ENCODE measurements at places on chromosomes 2 and 18. TPM values are rescaled to one million over a fixed set of nuclear protein-coding genes. Genes with fewer than 3 reads are reported as not detected.
A peak's percentile ranks its signal among the peaks of the same experiment; 100 is the strongest.

DNA sequence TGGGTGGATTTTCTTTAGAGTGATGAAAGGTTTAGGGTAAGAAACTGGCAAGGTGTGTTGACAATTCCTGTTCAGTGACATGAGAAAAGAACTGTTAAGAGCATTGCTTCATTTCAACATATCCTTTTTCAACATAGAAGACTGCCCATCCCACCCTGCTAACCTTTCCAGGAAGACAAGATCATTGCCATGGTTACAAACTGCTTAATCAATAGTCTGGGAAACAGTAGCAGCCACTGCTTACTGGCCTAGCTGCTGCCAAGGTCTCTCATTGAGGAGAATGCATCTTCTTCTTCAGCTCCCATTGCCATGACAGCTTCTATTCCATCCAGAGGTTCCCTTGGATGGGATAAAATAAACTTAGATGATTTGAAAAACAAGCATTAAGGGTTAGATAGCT is 212.1 kb downstream of the LRRTM1 start:
- DNase-seq = no peak

- no peak for DNase-seq
These were observed 11.8 kb downstream of the NEU4 start for GRCh38 chr2:241820625-241821384.

DNA sequence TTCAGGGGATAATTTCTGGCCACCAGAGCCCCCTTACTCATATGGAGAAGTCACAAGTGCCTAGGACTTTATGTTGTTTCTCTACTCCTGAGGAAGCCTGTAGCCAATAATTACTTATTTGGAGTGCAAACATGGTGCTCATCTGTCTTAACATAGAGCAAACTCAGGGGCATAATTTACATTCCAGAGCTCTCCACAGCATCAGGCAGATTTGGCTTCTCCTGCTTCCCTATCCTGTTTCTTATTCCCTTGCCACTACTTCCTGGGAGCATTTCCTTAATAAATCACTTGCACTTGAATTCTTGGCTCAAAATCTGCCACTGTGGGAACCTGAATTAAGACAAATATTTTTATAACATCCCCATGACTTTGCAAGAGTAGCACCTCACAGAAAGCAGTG is 960.9 kb downstream of the SOCS6 start:
- no peak for DNase-seq

DNA sequence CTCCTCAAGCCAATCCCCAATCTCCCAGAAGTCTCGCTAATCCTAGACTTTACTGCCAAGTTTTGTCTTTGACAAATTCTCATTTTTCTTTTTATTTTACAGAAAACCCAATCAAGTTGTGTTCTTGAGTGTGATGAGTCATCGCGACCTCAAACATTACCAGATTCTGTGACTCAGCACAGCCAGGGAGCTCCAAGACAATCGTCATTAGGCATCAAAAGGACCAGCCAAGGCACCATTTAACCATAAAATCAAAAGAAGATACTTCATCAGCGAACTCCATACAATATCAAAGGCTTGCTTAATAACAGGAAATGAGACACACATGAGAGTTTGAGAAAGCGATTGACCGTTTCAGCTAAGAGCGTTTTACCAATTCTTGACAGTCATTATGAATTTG is 146.2 kb upstream of the AGAP1 start:
- no peak for DNase-seq

DNA sequence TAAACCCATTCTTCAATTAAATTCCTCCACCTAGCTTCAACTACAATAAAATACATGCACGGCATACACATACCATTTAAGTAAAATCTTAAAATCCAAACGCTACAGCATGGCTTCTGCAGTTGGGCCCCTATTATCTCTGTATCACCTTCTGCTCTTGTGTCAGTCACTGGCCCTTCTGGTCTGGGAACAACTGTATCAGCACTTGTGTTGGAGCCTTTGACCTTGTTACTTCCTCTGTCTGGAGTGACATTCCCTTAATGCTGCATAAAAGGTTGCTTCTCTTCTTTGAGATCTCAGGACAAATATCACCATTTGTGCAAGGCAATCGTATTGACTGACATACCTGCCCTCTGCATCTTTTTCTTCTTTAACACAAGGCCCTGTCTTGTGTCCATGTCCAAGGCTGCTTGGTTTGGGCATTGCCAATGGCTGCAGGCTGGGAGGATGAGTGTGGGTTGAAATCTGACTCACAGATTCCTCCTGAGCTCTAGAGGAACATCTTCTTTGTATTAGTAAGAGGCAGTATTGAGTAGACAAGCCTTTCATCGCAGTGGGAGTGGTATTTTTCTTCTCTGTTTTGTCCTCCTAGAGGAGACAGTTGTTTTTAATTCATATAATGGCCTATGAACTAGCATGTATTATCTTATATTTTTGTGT is 267.8 kb upstream of the TRIB2 start:
- no peak for DNase-seq

- DNase-seq = no peak
These were observed 139.6 kb downstream of the SOCS6 start for GRCh38 chr18:70428439-70428838.

DNA sequence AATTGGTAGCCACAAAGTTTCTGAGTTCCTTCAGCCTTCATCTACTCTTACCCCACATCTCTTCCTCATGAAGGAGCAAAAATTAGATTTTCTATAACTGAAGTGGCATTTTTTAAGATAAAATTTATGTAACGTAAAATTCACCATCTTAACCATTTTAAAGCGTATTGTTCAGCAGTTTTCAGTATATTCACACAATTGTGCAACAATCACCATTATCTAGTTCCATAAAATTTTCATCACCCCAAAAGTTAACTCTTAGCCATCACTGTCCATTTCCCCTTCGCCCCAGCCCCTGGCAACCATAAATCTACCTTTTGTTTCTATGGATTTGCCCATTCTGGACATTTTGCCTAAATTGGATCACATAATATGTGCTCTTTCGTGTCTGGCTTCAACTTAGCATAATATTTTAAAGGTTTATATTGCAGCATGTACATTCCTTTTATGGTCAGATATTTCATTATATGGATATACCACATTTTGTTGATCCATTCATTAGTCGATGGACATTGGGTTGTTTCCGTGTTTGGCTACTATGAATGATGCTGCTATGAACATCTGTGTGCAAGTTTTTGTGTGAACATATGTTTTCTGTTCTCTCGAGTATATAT is 44.6 kb downstream of the ATIC start:
- no peak for DNase-seq

- no peak for DNase-seq
These were observed 1.7 kb downstream of the CYTIP start for GRCh38 chr2:157442191-157442590.

- no peak for DNase-seq
These were observed 156.1 kb upstream of the PIEZO2 start for GRCh38 chr18:11305507-11305906.

DNA sequence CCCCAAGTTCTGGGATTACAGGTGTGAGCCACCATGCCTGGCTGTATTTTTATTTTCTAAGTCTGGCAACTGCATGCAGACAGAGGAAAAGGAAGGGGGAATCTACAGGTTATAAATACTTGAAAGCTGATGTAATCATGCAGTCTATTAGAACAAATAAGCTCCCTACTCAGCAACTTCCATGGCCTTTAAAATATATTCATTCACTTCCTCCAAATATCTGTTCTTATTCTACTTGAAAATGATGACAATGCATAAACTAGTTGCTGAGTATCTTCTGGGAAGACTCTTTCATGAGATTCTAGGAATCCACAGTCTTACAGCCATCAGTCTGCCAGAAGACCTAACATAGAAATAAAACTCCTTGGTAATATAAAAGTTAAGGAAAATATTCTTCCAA is 66.9 kb upstream of the NCKAP5 start:
- no peak for DNase-seq

- no peak for DNase-seq
These were observed 2.5 kb downstream of the MYCN start for GRCh38 chr2:15942711-15943345.

DNA sequence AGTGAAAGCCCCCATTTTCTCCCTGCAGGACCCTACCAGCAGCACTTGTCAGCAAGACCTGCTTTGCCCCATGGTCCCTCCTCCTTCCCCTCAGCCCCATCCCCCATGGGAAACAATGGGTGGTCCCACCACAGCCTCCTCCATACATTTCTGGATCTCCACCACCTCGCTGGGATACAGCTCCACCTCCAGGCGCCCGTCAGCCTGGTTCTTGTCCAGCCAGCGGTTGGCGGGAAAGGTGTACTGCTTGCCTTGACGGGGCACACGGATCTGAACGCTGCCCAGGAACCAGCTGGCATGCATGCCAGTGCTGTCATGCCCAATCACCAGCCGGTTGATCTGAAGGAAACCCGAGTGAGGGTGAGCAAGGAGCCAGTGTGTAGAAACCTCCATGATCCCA is 90.9 kb downstream of the LOXHD1 start:
- no peak for DNase-seq

DNA sequence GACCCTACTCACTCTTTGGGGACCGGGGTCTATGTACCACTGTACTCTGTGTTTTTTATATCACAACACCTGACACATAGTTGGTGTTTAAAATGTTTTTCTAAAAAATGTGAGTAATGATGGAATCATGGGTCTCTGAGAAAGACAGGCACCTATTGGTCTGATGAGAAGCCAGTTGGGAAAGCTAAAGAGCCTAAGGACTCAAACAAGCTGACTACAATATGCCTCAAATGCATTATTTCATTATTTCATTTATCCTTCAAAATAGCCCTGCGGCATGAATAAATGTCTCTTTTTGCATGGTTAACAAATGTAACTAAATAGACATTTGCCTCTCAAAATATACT is 102.9 kb upstream of the SCN1A start:
- DNase-seq = no peak

DNA sequence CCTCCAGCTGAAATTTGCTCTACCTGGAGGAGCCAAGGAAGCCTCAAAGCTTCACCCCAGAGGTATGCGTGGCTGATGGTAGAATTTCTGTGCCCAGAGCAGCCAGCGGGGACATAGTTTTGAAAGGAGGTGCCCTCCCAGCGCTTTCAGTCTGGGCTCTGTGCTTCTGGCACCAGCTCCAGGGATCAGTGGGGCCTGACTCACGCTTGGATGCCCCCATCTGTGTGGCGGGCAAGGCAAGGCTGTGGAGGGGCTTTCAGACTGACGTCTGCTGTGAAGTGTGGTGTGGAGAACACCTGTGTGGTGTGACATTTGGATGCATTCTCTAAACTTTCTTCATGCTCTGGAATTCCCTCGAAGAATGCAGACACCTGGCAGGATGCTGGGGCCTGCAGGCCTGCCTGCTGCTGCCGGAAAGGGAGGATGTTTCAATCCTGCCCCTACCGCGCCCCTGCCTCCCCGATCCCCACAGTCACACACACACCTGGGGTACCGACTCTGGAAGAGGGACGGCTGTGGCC is 84.1 kb downstream of the CTIF start:
- DNase-seq = no peak

GRCh38 chr2:225797394-225797793 is 397.9 kb downstream of the NYAP2 start:
- peak; percentile 13 for DNase-seq

DNA sequence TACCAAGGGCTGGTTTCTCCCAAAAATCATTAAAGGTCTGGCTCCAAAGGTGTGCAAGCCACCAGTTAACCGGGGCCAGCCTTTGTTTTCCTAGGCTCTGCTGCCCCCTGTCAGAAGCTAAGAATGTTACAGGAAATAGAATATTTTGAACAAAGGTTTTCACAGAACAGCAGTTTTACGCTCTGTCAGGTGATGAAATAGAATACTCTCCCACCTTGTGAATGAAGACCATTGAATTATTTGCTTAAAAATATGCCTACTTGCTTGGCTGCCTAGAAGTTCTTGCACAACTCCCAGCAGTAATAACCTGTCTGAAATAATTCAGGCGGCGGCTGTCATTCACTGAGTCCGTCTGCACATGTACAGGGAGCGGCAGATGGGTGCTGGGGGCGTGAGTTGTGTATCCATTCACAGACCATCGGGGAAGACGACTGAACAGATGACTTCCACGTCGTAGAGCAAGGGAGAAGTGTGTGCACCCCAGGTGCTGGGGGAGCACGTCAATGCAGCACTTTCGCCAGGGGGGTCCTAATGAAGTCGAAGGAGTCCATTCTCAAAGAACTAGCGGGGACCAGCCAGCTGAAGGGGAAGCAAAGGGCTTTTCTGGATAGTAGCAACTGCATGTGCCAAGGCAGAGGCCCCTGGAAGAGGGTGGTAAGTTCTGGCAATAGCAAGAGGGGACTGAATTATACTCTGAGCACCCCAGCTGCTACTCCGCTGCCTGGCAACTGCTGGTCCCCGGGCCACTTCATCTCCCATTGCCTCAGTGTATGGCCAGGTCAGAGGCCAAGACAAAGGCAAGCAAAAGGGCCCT is 56.1 kb downstream of the SF3B1 start:
- peak; percentile 69 for DNase-seq

MYOM1 gene
- total RNA-seq = 0.13 TPM

MAPK4 gene
- total RNA-seq = not detected

MYO1B gene
- total RNA-seq = 2.5 TPM

IL1R2 gene
- 3.9 TPM for total RNA-seq

NLRC4 gene
- total RNA-seq = not detected

RGPD3 gene
- total RNA-seq = 0.03 TPM

Measured in HT-29 (cell line).